Stimulated activated CD8-positive, alpha-beta memory T cell treated with anti-CD3 and anti-CD28 coated beads, Interleukin-4, amount 100 ng/mL, for 4 hours (primary cell): ENCODE measurements at places on chromosomes 6 and 20.

- no peak for DNase-seq
Measured at GRCh38 chr20:15951658-15952057, 621.6 kb downstream of the KIF16B start.

- DNase-seq: no peak
Measured at GRCh38 chr6:46411456-46412197, 79.6 kb downstream of the RCAN2 start.

- no peak for DNase-seq
Measured at GRCh38 chr20:8589956-8590355, 457.9 kb downstream of the PLCB1 start.

DNA sequence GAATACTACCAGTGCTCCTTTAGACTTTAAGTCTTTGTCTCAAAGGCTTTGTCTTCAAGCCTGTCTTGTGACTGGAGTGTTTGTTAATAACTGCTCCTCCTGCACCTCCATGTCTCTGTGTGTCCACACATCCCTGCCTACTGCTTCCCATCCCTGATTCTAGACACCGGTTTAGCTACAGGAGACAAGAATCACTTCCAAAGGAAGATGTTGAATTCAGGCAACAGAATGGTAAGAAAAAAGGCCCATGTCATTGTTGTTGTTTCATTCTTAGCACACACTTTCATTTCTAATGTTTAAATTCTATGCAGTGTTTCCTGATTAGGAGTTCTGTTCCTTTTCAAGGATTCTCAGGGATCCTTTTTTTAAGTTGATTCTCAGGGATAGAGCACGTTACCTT is 293.6 kb upstream of the STXBP5 start:
- DNase-seq: no peak

GRCh38 chr20:45649312-45649863 is 18.3 kb upstream of the WFDC9 start:
- DNase-seq: no peak
